EL (cell line): ENCODE measurements at places on chromosomes 5 and 9.

DNA sequence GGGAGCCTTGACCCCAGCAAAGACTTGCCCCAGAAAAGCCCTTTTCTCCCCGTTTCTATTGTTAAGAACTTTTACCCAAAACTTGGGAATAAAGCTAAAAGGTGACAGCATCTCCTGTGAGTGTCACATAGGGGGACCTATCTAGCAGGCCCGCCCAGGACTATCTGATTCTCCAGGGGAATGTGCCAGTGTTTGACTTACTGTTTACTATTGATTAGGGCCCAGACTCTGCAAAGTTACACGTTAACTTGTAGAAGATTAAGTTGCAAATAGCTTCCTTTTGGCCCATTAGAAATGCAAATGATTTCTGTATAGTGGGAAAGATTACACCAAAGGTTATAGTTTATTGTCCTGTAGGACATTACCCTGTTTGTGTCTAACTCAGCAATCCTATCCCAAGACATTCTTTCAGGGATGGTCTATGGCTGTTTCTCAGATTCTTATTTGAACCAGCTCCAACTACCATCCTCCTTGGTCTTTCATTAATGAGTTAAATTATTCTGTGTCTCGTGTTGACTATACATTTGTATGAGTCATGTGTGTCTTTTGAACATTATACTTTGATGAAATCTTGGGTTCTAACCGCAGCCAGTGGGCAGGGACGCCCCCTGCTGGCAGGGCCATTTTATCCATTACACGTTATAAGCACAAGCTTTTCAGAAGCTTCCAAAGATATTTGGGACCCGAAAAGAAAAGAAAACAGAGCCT is 60.7 kb downstream of the HRH2 start:
- peak; percentile 39 for DNase-seq

DNA sequence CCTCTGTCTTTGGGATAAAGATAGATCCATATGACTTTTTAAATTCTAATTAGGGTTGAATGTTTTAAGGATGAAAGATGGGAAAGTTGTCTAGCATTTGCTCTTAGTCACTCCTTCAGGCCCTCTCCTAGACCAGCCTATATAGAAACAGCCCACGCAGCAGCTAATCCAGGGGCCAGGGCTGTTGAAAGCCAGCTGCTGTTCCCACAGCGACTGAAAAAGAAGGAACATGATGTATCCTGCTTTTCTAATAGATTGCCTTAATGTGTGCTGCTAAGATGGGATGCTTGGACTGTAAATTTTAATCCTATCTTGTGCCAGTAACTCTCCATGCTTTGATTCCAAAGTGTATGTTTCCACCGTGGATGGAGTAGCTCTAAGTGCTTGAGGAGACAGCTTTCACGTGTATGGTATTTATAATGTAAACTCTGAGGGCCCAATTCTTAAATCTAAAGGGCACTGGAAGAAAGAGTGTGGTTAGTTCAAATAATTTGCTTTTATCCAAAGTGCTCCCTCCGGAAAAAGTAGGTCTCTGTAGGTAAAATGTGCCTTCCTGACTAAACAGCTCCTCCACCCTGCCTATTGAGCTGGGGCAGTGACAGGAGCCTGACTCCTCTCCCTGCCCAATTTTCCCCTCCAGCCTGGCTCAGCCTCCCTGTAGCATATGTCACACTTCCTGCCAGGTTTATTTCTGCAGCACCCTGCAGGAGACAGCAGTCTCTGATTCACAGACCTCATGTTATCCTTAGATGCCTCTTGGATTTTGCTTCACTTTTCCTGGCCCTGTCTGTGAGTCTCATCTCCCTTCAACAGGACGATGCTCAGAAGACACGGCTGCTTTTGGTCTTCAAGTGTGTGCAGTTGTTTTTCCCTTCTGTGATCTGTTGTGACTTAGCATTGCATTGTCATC is 33.2 kb downstream of the SLC36A1 start:
- DNase-seq: peak; percentile 56

GRCh38 chr5:60404171-60404570 is 295.8 kb downstream of the DEPDC1B start:
- no peak for DNase-seq

- DNase-seq: peak; percentile 57
These were observed 26.3 kb upstream of the TENT4A start for GRCh38 chr5:6686915-6687409.

DNA sequence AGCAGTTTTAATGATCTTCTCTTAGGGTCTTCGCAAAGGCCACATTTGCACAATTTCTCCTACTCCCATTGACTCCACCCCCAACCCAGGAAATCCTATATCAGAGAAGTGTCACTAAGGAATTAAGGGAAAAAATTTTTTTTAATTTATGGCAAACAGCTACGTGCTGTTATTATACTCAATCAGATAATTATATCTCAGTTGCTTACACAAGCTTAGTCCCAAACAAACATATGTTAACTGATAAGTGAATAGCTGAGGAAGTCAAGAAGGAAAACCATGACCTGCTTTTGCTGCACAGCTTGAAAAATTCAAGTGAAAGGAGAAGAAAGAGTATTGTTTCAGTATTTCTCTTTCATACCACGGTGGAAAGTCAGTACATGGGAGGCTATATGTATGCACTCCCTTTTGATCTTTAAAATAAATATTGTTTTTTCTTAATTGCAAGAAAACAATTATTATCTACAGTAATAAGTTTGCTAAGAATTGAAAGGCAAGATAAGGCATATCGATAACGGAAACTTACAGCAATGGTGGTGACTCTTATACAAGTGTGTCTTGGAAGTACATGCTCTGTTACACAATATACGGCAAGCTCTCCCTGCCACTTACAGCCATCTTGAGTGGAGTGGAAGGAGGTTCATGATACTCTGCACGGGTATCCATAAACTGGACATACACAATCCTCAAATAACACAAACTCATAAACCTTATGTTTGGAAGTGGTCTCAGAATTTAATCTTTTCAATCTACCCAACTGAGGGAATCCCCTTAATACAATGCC is 167.9 kb upstream of the FREM1 start:
- DNase-seq: no peak

DNA sequence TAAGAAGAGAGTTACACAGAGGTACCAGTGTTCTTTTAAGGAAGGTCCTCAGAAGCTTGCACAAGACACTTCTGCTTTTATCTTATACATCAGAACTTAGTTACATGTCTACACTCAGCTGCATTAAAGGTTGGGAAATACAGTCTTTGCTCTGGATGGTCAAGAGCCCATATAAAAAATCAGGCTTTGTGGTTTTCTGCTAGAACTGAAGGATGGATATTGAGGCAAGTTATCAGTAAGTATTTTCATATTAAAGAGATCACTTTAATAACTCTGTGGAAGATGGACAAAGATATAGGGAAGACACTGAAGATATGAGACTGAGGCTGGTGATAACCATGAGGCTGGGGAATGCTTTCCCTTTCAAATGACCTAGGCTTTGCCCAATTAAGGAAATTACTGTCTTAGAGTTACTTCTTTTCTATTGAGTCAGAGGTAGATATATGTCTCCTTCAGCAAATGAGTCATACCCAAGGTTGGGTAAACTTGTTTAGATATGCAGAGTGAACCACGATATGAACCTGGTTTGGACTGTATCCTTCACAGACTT is 87.0 kb upstream of the TNC start:
- DNase-seq: peak; percentile 93

GRCh38 chr5:42993516-42994245 is 46.4 kb downstream of the ANXA2R start:
- DNase-seq: peak; percentile 65

GRCh38 chr5:83871533-83872395 is 151.1 kb upstream of the HAPLN1 start:
- DNase-seq: no peak
